Left colon (tissue), 2 donors: ENCODE measurements at places on chromosomes 12 and 14. TPM values are rescaled to one million over a fixed set of nuclear protein-coding genes. Genes with fewer than 3 reads are reported as not detected.

DNA sequence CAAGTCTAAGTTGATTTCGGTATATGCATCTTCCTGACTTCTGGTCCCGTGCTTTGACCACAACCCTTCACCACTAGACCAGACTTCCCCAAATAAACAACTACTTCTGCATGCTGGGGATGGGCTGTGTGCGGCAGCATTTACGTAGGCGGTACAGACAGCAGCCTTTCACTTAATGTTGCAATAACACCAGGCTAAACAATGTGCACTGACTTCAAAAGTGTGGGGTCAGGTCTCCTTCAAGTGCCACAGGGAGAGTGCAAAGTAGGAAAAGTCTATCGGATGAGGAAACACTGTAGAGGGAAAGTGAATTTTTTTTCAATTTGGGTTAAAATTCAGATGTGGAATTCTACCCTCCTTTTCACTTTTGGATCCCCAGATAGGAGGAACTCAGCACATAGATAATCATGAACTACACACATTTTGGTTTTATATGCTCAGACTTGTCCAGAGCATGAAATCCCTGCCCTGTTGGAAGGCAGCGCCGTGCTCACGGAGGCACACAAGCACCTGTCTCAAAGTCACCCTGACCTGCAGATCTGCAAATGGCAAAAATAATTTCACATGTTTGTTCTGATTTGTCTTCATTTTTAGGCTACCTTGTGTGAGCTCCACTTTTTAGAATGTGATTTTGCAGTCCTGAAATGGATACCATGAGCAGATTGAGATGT, 3.6 kb upstream of the FOS start:
- DNase-seq: no peak

- no peak for DNase-seq
Observed at GRCh38 chr14:105689722-105690121, 163.3 kb downstream of the TMEM121 start.

DNA sequence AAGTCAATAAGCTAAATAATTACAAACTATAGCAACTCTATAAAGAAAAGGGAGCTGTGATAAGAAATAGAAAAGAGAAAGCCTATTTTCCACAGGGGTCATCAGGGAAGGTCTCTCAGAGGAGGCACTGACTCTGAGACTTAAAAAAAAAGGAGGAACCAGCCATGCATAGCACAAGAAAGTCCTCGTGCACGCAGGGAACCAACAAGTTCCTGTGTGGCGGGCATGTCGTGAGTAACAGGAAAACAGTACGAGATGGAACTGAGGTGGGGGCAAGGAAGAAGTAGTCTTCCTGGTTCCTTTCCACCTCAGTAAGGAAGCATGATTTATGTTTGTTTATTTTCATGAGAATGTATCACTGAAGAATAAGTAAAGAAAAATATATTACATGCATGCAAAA, 367.0 kb upstream of the TMEM132C start:
- no peak for DNase-seq

The LRRIQ1 gene
- not detected for total RNA-seq

The HPD gene
- total RNA-seq: not detected

DNA sequence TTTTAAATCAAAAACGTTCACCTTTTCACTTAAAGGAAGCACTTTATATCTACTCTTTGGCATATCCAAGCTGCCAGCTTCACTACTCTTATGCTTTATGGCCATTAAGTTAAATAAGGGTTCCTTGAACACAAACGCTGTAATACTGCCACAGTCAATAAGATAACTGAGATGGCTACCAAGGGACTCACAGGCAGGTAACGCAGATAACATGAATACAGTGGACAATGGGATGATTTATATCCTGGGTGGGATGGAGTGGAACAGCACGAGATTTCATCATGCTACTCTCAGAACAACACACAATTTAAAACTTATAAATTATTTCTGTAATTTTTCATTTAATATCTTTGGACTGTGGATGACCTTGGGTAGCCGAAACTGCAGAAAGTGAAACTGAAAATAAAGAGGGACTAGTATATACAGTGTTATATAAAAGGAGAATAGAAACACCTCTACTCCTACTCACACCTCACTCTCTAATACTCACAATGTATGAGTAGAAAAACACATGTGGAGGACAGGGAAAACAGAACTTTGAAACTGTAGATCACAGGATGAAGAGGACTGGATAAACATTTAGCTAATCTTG, 367.3 kb downstream of the C12orf50 start:
- DNase-seq: no peak

DNA sequence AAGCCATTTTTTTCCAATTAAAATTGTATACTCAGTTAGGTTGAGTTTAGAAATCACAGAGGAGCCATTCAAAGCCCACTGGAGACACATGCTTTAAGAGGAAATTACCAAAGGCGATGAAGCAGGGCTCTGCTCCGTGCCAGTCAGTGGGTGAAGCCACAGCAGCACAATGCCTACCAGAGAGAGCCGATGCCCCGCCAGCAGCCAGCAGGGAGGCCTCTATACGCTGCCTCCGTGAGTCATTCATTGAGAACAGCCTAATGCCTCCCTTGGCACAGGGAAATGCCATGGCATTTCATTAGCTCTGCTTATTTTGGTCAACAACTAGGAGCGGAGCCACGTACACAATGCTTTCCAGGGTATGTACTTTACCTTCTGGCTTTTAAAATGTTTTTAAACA, 197.8 kb upstream of the FRMD6 start:
- no peak for DNase-seq

- DNase-seq: no peak
Observed at GRCh38 chr12:119989361-119989730, 310 bp downstream of the BICDL1 start.

GRCh38 chr12:57491393-57492280, 3.8 kb downstream of the MARS1 start:
- no peak for DNase-seq

DNA sequence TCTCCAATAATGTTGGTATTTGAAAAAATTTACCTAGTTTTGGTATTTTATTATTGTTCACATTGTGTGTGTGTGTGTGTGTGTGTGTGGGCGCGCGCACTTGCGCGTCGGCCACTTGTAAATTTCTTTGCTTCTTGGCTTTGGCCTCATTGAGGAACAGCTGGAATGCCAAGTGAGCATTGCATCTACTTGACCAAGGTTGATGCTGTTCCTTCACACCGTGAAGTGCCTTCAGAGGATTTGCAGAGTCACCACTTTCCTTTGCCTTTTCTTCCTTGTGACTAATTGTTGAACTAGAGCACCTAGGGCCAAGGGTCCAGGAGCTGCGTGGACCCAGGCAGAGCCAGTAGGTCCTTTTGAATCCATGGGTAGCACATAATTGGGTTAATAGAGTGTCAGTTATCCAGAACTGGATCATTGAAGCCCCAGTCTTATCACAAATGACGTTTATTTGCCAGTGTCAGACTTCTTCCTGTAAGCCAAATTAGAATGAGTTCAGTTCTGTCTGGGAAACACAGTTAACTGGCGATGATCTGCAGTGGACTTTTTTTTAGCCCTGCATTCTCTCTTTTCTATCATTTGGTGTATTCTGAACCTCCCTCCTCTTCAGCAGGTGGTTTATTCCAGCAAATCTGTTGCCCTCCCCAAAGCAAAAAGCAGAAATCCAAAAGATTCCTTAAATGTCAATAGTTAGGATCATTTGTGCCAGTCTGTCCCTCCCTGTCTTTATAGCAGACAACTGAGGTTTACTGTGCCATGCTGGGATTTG, 2.6 kb downstream of the PPP2R5C start:
- DNase-seq: no peak

DNA sequence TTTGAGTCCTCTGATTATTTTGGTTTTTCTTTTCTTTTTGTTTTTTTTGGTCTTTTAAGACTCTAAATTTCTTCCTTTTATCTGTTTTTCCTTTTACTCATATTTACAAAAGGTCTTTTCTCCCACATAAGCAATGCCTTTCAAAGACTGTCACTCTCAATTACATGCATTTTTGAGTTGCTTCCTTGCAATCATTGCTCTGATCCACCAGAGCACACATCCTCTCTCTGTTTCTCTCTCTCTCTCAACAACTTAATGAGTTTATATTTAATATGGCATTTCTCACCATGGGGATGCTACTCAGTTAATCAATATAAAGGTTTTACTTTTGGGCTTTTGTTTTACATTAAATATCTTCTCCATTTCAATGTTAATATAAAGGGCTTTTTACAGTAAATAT, 62.7 kb upstream of the OR10AD1 start:
- DNase-seq: no peak

DNA sequence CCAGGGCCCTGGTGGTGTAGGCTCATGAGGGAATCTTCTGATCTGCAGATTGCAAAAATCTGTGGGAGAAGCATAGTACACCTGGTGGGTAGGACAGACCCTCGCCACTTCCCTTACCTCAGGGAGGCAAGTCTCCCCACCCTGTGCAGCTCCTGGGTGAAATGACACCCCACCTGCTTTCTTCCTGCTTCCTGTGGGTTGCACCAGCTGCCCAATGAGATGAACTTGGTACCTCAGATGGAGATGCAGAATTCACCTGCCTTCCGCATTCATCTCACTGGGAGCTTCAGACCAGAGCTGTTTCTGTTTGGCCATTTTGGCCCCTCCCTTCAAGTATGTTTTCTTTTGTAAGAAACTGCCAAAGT, 4.7 kb downstream of the CLEC2D start:
- no peak for DNase-seq

The TRIM9 gene
- total RNA-seq: 6.2 TPM

The HNF1A gene
- 16.0 TPM for total RNA-seq

DNA sequence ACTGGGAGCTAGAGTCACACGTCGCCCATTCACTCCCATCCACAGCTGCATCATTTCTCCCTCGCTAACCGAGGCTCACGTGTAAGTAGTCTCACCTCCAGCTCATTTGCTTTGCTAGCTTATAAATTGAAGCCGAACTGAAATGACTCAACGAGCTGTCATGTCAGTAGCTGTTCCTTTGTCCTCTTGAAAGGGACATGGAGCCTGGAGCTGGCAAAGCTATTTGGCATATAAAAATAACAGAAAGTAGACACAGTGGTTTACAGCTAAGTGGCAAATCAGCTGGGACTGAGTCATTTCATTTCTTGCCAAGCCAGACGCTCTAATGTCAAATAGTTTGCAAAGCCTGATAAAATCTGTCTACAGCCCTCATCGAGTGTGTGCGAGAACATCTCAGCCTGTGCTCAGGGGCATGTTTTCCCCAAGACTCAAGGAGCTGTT, 114.4 kb upstream of the TMEM233 start:
- no peak for DNase-seq

The MIA2 gene
- 67.9 TPM for total RNA-seq

- no peak for DNase-seq
Observed at GRCh38 chr14:36647824-36648753, 13.6 kb upstream of the PAX9 start.

The PROX2 gene
- total RNA-seq: not detected

DNA sequence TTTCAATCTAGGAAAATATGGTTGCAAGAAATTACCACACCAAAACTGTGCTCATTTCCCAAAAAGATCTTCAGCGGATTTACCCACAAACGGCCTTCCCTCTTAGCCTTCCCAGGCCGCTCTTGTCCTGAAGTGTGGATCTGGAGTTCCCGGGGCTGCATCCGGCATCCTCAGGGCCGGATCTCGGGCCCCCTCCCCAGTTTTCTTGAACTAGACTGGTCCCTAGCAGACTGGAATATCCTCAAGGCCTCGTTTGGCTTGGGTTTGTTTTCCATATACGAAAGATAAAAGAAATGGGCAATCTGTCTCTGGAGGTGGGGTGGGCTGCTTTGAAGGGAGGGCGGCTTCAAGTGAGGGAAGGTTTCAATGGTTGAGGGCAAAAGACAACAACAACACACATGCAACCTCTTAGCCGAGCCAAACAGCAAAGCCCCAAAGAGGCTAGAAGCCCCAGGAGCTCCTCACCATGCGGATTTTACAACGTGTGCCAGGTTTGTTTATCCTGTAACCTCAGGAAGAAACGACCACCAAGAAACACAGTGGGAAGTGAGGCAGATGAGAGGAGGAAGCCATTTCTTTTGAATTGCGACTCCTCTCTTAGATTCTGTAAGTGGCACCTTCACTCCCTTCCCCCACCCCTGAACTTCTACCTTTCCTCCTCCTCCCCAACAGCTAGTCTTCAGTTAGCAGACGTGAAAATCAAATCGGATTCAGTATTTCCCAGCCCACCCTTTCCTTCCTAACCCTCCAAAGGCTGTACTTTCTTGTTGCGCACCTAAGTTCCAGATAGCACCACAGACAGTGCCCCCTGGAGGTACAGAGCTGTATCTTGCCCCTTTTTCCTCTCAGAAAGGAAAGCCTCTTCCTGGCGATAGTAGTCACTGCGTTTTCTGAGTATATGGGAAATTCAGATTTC, 2.6 kb downstream of the MYF6 start:
- no peak for DNase-seq

- DNase-seq: no peak
Observed at GRCh38 chr12:120680165-120680738, 6.7 kb upstream of the MLEC start.

The CD27 gene
- 1.3 TPM for total RNA-seq

- no peak for DNase-seq
Observed at GRCh38 chr12:120639771-120640721, at the start of gene CABP1. Gene CABP1, plus strand, starts transcription at chr12:120640626. Its CDS starts 60 bp downstream, at chr12:120640686.

- no peak for DNase-seq
Observed at GRCh38 chr14:64225151-64225757, 68.9 kb downstream of the ESR2 start.

The KRT79 gene
- not detected for total RNA-seq

DNA sequence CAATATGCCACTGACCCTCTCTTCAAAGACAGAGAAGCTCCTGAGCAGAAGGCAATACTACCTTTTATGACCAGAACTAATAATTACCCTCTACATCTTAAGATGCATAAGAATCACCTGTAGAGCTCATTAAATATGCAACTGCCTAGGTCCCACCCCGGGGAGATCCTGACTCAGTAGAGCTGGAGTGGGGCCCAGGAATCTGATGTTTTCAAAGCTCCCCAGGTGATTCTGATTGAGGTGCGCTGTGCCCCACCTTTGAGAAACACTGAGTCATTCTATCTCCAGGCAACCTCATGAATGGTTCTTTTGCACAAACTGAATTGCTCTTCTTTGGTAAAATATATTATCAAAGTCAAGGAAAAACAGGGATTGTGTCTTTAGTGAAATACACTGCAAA, 149.3 kb upstream of the BMP4 start:
- no peak for DNase-seq

The ZNF891 gene
- 1.6 TPM for total RNA-seq

- DNase-seq: no peak
Observed at GRCh38 chr14:60651086-60651795, 2.0 kb upstream of the SIX1 start.

DNA sequence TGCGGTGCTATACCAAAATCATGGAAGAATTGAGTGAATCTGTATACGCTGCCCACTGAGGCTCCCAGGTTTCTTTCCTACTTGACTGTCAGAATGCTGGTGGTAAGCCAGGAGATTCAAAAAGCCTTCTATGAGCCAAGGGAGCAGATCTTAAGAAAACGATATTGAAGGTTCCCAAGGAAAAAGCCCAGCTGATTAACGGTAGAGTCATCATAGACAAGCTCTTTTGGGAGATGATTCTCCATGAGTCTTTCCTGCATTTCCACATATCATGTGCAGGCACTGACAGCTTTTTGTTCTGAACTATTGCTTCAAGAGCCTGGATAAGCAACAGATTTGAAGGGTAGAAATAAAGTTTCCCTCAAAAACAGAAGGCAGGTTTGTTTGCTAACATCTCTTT, 17.5 kb downstream of the SLC35F4 start:
- no peak for DNase-seq
